Inflammatory macrophage (primary cell): ENCODE measurements at places on chromosomes 11 and 22.
A peak's percentile ranks its signal among the peaks of the same experiment; 100 is the strongest.

DNA sequence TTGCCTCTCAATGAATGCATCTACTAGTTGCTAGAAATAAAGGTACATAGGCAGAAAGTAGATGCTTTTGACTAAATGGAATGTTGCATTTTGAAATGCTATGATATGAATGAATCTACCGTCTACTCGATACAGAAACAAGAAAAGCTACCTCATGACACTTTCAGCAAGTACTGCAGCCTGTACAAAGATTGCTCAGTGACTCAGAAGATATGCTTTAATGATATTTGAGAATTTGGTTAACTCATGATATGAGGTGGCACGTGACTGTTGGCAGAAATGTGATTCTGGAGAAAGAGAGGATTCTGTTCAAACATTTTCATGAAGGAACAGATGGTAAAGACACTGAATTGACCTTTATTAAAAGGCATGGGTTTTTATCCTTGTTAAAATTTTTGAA, 76.0 kb downstream of the HSD17B12 start:
- no peak for DNase-seq

- DNase-seq: no peak
These were observed 56.6 kb upstream of the CCDC188 start for GRCh38 chr22:20207277-20208025.

DNA sequence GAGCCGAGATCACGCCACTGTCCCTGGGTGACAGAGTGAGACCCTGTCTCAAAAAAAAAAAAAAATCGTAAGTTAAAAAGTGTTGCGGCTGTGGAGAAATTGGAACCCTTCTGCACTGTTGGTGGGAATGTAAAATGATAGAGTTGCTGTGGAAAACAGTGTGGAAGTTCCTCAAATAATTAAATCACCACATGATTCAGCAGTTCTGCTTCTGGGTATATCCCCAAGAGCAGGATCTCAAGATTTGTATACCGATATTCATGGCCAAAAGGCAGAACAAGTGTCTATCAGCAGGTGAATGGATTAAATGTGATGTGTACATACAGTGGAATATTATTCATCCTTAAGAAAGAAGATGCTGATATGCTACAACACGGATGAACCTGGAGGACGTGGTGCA, 3.8 kb downstream of the SELENOO start:
- peak; percentile 49 for DNase-seq

GRCh38 chr11:24142062-24142461, 354.8 kb upstream of the LUZP2 start:
- no peak for DNase-seq
